ENCODE measurements at places on chromosomes 1 and 21. TPM values are rescaled to one million over a fixed set of nuclear protein-coding genes. Genes with fewer than 3 reads are reported as not detected.

The RHBDL2 gene
- 0.77 TPM for polyA plus RNA-seq

GRCh38 chr1:148372731-148373130 is 110.4 kb downstream of the PPIAL4G start:
- no peaks in the 10 kb centered on the region for H3K4me1 ChIP-seq
- no peak overlapping the region for H3K4me3 ChIP-seq

The CD164L2 gene
- polyA plus RNA-seq: not detected

DNA sequence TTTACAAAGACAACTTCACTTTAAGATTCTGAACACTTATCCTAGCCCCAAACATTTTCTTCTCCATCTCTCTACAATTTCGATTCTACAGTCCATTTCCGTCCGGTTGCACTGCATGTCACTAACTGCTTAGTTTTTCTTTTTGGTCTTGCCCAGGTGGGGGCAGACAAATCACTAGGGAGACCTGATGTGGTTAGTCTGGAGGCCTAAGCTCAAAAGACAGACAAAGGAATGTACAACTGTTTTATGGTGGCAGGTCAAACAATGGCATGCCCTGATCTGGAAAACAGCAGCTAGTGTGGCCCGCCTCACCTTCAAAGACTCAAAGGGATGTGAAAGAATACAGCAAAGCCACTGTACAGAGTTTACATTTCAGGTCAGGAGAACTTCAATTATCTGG is 3.8 kb downstream of the ETV3 start:
- peak overlapping the region; percentile 15 for H3K27ac ChIP-seq
- peaks cover 32% of the 10 kb centered on the region for H3K4me1 ChIP-seq
- H3K36me3 ChIP-seq: no peaks in the 10 kb centered on the region
- no peaks in the 10 kb centered on the region for H3K27me3 ChIP-seq
- H3K4me3 ChIP-seq: no peak overlapping the region

DNA sequence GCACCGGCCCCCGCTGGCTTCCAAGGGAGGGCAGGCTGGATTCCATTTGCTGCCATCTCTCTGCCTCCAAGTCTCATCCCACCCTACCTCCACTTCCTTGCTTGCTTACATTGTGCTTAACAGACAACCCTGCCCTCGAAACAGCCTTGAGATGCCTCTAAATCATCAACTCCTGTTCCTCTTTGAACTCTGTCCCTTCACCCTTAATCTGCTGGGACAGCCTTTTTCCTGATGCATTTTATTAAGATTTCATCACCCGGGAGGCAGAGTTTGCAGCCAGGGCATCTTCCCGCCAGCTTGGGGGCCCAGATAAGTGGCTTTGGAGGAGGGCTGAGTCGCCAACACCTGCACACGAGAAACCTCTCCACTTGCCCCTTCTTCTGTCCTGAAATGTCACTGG is 192.5 kb downstream of the KAZN start:
- peaks cover 22% of the 10 kb centered on the region for H3K4me1 ChIP-seq
- no peaks in the 10 kb centered on the region for H3K36me3 ChIP-seq
- H3K4me3 ChIP-seq: no peak overlapping the region
- no peaks in the 10 kb centered on the region for H3K27me3 ChIP-seq

- peaks cover 3% of the 10 kb centered on the region for H3K4me1 ChIP-seq
- no peaks in the 10 kb centered on the region for H3K36me3 ChIP-seq
- H3K27ac ChIP-seq: no peak overlapping the region
- DNase-seq: no peak
Measured at GRCh38 chr1:116768416-116769103, 14.3 kb downstream of the CD2 start.

DNA sequence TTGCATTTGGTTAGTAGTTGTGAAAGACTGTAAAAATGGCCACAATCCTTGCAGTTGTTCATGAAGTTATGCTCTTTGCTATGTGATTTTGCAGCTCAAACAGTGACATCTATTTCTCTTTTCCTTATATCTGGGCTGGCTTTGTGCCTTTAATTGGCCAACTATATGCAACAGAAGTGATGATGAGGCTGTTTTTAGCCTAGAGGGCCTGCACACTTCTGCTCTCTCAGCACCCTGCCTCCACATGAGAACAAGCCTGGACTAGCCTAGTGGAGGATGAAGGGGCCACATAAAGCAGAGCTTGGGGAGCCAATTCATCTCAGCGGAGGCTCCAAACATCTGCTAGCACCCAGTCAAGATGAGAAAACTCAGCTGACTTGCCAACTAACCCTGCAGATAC is 339.8 kb downstream of the OMA1 start:
- no peaks in the 10 kb centered on the region for H3K4me1 ChIP-seq
- DNase-seq: no peak
- peaks cover 8% of the 10 kb centered on the region for H3K27me3 ChIP-seq
- no peak overlapping the region for H3K4me3 ChIP-seq
- H3K36me3 ChIP-seq: no peaks in the 10 kb centered on the region

The STPG1 gene
- polyA plus RNA-seq: 5.5 TPM

DNA sequence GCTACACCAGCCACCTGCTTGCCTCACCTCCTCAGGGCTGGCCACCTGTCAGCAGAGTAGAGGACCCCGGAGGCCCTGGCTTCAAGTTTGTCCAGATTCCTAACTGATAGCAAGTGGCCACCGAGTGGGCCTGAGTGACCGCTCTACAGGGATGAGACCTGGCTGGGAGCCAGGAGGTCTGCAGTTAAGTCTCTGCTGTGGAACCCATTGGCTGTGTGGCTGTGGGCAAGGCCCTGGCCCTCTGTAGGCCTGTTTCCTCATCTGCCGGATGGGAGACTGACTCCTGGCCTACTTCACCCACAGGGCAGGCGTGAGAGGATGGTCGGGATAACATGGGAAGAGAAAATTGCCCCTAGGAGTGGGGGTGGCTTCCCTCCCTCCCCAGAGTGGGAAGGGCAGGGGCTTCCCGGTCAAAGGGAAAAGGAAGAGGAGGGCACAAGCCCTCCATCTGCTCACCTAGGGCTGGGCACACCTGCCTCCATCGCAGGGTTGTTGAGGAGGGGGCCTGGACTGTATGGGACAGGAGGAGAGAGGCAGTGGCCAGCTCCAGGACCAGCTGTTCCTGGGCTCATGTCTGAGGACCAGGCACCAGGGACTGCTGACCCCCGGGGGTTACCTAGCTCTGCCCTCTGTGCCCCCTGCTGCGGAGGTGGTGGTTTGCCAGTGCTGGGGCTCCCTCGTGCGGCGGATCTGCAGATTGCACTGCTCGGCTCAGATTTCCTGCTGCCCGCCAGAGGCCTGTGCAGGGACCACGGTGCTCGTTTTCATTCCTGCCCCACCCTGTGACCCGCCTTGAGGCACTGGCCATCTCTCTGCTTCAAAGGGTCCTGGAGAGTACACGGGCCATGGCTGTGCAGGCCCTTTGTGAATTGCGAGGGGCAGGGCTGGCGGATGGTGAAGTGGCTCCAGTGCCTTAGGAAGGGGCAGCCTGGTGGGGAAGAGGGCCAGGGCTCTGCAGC is 9.1 kb upstream of the MTFR1L start:
- H3K27ac ChIP-seq: no peak overlapping the region
- peak; percentile 73 for DNase-seq
- no peaks in the 10 kb centered on the region for H3K27me3 ChIP-seq
- no peaks in the 10 kb centered on the region for H3K36me3 ChIP-seq
- no peak overlapping the region for H3K4me3 ChIP-seq

DNA sequence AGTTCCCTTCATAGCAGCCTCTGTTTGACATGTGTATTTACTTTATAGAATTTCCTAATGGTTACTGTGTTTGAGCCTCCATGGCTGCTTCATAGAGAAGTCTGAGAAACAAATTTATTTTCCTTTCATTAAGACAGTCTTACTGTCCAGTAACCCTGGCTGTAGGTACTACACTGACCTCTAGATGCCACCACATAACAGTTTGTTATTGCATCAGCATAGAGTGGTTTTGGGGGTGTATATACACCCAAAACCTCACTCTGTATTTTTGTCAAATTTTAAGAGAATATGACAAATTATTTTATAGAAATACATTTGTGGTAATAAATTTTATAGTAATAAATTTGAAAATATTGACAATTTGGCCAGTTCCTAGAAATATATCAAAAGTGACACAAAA is 57.3 kb downstream of the OBSCN start:
- H3K4me1 ChIP-seq: no peaks in the 10 kb centered on the region
- H3K27ac ChIP-seq: no peak overlapping the region
- H3K4me3 ChIP-seq: no peak overlapping the region
- no peaks in the 10 kb centered on the region for H3K36me3 ChIP-seq
- DNase-seq: no peak

All from hepatocyte (in vitro differentiated cells).